ENCODE measurements at places on chromosomes 6 and 20. TPM values are rescaled to one million over a fixed set of nuclear protein-coding genes. Genes with fewer than 3 reads are reported as not detected.
A peak's percentile ranks its signal among the peaks of the same experiment; 100 is the strongest.

MYH7B gene
- under 0.01 TPM for total RNA-seq

CABLES2 gene
- total RNA-seq, result 1.3 TPM

UCKL1 gene
- 16.8 TPM for total RNA-seq

CDS2 gene
- 23.4 TPM for total RNA-seq

RIPOR3 gene
- total RNA-seq, result 0.53 TPM

GRCh38 chr6:112338166-112338709 lies 8.9 kb upstream of the RFPL4B start:
- no peak for DNase-seq

DNA sequence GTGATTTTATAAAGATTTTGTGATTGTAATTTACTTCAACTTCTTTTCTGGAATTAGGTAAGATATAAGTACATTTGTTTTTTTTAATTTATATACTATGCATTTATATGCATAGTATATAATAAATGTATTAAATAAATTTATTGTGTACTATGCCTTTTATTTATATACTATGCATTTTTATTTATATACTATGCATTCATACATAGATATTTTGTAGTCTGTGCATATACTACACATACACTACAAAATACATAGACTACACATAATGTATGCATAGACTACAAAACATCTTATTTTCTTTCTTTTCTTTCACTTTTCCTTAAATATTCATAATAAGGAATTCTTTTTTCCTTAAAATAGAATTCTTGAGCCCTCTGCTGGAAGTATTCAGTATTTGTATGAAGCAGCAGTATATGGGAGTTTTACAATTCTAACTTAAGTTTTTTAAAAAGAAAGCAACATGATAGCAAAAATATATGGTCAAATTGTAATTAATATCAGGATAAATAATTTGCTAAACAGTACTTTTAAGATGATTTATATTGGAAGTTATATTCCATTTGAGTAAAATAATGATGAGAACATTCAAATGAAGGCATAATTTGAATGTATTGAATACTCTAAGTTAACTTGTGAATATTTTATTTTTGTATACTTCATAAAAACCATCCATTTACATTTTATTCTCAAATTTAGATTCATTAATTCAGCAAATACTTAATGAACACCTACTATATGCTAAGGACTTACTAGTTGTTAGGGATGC lies 129.3 kb downstream of the KLHL32 start:
- peak; percentile 30 for DNase-seq

DNA sequence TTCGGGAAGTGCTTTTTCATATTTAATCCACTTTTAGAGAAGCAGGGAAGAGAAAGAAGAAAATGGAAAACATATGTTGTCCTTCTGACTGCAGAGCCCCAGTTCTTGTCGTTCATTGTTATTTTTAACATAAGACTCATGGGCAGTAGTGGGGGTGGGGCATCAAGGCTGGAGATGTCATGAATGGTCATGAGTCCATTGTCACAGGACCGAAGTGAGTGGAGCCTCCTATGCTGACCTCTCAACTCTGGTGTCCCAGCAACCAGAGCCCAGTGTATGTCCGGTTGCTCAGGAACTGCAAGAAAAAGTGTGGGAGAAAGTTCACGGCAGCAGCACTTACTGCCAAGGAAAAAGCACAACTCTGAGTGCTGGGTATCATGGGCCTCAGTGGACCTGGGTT lies 108.6 kb downstream of the BANF2 start:
- no peak for DNase-seq

DNA sequence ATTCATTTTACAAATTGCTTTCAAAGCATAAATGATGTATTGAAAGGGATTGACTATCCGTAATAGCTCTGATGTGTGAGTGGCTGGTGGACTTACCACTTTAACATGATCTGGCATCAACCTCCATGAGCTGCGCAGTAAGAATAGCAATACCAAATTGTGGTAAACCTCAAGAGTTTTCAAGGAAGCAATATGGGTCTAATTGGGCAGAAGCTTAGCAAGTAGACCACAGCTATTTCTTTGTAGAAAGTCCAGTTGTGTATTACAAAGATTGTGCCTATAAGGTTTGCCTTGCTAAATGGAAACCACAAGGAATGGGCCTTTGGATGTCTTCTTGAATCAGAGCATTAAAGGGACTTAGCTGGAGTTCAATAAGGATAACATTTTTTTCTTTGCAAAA lies 736.6 kb downstream of the KIF16B start:
- DNase-seq, result no peak

DNA sequence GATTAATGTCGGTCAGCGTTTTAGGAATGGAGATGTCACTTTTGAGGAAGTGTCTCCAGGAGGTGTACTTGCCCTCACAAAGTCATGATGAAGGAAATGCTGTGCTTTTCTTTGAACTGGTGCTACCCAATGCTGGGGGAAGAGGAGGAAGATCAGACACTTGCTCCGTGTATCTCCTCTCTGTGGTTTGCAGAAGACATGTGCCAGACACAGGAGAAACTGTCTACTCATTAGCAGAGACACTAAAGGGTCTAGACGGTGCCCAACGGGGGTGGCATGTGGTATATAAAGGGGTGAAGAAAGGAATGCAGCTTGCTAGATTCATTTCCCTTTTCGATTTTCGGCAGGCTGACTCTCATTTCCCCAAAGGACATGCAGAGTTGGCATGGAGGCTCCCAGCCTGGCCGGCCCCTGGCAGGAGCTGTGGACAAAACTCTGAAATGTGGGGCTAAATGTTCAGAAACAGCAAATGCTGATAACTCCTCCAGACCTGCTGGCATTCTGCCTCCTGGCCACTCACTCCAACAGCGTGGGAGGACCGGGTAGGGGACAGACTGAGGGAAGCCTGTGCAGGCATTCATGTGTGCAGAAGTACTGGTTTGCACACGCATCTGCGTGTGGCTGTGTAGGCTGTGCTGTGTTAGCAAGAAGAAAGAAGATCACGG lies 59.6 kb upstream of the QKI start:
- DNase-seq, result no peak

GRCh38 chr6:133114973-133115372 lies 126.2 kb upstream of the EYA4 start:
- DNase-seq, result peak; percentile 83

DNA sequence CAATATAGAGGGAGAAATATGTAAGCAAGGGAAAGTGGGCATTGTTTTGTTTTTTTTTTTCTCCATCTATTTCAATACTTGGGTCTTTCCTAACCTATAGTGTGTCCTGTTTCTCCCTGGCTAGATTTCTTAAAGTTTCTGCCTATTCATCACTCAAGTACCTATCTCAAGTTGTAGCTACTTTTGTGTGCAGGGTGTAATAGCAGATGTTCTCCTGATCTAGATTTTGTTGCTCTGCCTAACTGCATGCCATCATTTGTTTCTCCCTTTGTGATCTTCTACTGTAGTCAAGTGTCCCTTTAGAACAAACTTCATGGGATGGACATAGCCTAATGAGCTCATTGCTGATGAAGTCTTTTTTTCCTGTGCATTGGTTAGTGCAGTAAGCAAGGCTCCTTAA lies 45.8 kb downstream of the TOP1 start:
- no peak for DNase-seq

DNA sequence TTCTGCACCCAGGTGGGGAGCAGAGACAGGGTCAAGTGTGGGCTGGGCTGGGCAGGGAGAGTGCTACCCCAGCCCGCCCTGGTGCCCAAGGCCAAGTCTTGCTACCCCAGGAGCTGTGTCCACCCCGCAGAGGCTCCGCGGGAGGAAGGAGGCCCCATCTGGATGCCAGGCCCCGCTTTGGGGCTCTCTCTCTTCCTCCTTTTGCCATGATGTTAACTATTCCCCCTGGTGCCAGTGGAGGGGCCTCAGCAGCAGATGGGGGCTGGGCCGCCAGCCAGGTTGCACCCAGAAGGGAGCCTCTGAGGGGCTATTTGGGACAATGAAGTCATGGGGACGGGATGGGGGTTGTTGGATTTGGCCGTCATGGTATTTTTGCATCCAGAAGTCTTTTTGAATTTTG lies 9.3 kb downstream of the SLC17A9 start:
- DNase-seq, result no peak

DNA sequence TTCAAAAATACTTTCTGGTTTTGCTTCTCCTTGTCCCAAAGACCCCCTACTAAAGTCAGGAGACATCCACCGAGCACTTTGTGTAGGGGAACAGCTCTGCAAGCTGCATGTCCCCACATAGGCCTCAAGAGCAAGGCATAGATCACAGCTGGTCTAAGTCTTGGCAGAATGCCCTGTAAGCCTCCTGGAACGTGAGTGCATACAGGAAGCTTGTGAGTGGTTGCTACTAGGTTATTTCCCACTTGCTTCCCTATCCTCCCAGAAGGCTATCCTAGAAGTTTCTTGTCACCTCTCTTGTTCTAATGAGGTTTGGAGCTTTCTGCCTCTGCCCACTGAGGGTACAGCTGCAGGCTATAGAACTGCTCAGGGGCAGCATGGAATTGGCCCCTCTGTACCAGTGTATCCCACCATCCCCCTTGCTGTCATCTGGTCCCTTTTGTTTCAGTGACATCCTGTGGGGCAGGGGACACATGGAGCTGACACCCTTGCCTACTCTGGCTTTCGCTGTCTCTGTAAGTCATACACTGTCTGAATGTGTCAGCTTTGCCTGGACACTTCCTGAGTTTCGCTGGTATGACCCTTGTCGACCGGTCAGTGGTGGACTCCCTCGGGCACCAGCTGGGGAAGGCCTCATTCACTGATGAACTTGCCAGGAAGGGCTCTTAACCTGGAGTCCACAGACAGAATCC lies 35.6 kb upstream of the KCNK16 start:
- peak; percentile 67 for DNase-seq

GRCh38 chr20:25145131-25145530 lies 50.4 kb upstream of the ENTPD6 start:
- DNase-seq, result no peak

DNA sequence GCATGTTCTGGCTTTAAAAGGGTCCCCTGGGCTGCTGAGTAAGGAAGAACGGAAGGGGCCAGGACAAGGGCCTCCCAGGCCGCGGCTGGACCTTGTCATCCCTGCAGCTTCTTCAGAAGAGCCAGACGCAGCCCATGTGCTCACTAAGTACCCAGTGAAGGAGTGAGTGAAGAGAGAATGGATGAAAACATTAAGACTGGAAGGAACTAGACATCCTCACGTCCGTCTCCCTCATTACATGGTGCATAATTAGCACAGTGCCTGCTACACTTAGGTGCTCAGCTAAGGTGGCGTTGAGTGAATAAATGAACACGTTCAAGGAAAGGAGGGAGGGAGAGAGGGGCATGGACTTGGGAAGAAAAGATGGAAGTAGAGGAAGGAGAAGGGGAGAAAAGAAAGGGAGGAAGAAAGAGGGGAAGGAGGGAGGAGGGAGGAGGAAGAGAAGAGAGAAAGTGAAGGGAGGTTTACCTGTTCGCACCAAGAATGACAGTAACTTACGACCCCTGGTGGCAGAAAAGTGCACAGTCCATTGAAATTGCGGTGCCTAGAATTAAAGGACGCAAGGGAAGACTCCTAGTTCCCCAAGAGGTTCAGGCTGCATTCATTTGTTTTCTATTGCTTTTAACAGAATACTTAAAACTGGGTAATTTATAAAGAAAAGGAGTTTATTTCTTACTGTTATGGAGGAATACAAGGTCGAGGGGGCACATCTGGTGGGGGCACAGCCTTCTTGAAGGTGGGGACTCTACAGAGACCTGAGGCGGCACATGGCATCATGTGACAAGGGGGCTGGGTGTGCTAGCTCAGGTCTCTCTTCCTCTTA lies 8.0 kb downstream of the TP53RK start:
- peak; percentile 54 for DNase-seq

GRCh38 chr6:143603455-143603854 lies 74.3 kb upstream of the PHACTR2 start:
- no peak for DNase-seq

GRCh38 chr6:163861627-163862026 lies 447.1 kb downstream of the QKI start:
- DNase-seq, result no peak

DNA sequence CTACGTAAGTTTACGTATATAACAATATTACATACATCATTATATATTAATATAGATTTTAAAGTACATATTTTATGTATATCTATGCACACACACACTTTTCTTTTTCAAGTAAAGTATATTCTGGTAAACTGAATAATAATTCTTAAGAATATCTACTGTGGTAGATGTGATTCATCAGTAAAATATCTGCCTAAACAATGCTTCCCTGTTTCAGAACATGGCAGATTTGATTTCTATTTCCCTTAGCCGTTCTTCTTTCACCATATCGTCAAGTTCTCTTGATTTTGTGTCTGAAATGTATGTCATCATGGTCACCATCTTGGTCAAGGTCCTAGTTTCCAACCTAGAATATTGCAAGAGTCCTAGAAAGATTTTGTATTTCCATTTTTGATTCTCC lies 195.6 kb downstream of the HDGFL1 start:
- peak; percentile 53 for DNase-seq

GRCh38 chr6:38264605-38265004 lies 375.1 kb downstream of the BTBD9 start:
- peak; percentile 18 for DNase-seq

- no peak for DNase-seq
Observed at GRCh38 chr6:97656706-97657350, 373.8 kb upstream of the MMS22L start.

DNA sequence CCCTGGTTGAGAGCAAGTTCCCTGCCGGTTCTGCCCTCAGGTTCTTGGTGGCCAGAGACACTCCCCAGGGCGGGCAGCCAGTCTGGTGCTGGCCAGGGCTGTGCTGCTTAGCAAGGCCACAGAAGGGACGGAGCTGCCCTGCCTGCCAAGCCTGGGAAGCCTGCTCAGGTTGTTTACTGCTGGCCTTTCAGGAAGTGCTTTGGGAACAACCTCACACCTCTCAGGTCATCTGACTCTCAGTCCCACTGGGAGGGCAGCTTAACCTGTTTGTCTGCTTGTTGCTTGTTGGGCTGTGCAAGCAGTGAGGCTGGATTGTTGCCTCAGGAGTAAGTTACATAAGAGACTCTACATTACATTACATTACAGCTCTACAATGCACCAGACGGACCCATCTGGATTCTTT lies 75.8 kb upstream of the AFDN start:
- DNase-seq, result peak; percentile 65

- DNase-seq, result no peak
Observed at GRCh38 chr6:21115111-21115510, 478.4 kb upstream of the SOX4 start.

- peak; percentile 82 for DNase-seq
Observed at GRCh38 chr6:105894556-105894955, 191.6 kb upstream of the PRDM1 start.

DNA sequence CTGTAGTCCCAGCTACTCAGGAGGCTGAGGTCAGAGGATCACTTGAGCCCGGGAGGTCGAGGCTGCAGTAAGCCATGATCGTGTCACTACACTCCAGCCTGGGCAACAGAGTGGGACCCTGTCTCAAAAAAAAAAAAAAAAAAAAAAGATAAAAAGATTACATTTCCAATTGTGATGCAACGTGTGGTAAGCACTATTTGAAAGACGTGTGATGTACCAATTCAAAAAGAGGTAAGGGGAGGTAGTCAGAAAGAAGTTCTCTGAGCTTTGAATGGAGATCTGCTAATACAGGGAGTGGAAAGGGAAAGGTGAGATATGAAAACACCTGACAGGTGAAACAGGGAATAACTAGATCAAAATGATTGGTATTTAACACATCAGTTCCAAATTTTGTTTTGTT lies 11.9 kb downstream of the GOPC start:
- DNase-seq, result no peak

GRCh38 chr6:159066483-159066882 lies 21.7 kb upstream of the TAGAP start:
- DNase-seq, result no peak

- no peak for DNase-seq
Observed at GRCh38 chr20:62706857-62707256, 1.8 kb upstream of the NTSR1 start.

GRCh38 chr6:37480951-37481534 lies 18.6 kb downstream of the CCDC167 start:
- DNase-seq, result no peak

- no peak for DNase-seq
Observed at GRCh38 chr6:157143171-157143889, 180.0 kb downstream of the TMEM242 start.

GRCh38 chr6:84618046-84618752 lies 146.2 kb downstream of the TBX18 start:
- peak; percentile 86 for DNase-seq
